Bronchial smooth muscle cell (primary cell): ENCODE measurements at places on chromosomes 7 and 10. TPM values are rescaled to one million over a fixed set of nuclear protein-coding genes. Genes with fewer than 3 reads are reported as not detected.

Gene GRK5
- total RNA-seq: 18.3 and 58.3 TPM in 2 replicates

Gene CNPY1
- total RNA-seq: not detected in 2 replicates

Gene SUN3
- not detected in 2 replicates for total RNA-seq

Gene SPDYE6
- not detected in 2 replicates for total RNA-seq

Gene FAM25G
- not detected in 2 replicates for total RNA-seq

Gene CPED1
- total RNA-seq: 29.8 and 36.9 TPM in 2 replicates

Gene OPN1SW
- not detected in 2 replicates for total RNA-seq

Gene KCNH2
- total RNA-seq: under 0.01 and 0.17 TPM in 2 replicates

Gene NRAP
- under 0.01 TPM in 1 of 2 replicates, not detected in the other for total RNA-seq

Gene WNT8B
- total RNA-seq: not detected in 2 replicates

Gene BLNK
- 0.09 and 0.16 TPM in 2 replicates for total RNA-seq

Gene CLDN3
- total RNA-seq: under 0.01 TPM in 1 of 2 replicates, not detected in the other

Gene CALHM1
- not detected in 2 replicates for total RNA-seq

Gene LRIT1
- total RNA-seq: not detected in 2 replicates

Gene ITPRID1
- not detected in 2 replicates for total RNA-seq

Gene CAV2
- total RNA-seq: 35.8 and 61.7 TPM in 2 replicates
